ENCODE measurements at places on chromosomes 1 and 21. TPM values are rescaled to one million over a fixed set of nuclear protein-coding genes. Genes with fewer than 3 reads are reported as not detected.
A peak's percentile ranks its signal among the peaks of the same experiment; 100 is the strongest.

The AADACL3 gene
- total RNA-seq, result not detected

The PCBP3 gene
- total RNA-seq, result 24.1 TPM

The KRTAP19-8 gene
- not detected for total RNA-seq

GRCh38 chr1:172926070-172926469, 124.7 kb downstream of the TNFSF18 start:
- no peak overlapping the region for H3K27ac ChIP-seq
- H3K4me1 ChIP-seq, result no peaks in the 10 kb centered on the region
- H3K36me3 ChIP-seq, result no peaks in the 10 kb centered on the region
- H3K27me3 ChIP-seq, result no peaks in the 10 kb centered on the region
- DNase-seq, result no peak
- H3K4me3 ChIP-seq, result no peak overlapping the region

DNA sequence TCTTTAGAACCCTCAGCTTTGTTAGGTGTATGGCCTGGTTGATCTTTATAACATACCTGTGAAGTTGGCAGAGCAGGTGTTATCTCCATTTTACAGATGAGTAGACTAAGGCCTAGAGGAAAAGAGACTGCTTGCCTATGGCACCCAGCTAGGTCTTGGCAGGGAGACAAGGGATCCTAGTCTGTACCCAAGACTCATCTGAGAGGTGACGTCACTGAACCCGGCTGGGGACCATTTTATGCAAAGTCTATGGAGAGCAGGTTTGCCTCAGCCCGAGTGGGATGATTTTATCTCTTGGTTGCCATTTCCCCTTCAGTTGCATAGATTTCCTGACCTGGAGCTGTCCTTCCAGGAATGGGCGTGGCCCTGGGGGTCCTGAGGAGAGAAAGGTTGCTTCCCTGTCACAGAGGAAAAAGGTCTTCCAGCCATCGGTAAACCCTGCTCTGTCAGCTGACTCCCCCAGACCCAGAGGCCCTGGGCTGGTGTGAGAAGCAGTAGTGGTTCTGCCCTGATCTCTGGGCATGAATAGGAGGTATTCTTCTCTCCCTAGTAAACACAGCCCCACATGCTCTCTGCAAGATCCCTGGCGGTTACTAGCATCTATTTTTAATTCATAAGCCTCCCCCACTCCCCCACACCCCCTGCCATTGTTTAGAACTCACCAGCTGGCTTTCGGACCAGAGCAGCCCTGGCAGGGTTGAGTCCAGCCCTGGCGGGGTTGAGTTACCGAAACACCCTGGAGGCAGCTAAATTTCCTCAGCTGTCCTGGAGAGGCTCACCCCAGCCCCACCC, 19.6 kb downstream of the TMCC2 start:
- DNase-seq, result no peak
- peak overlapping the region; percentile 5 for H3K4me3 ChIP-seq
- H3K27me3 ChIP-seq, result no peaks in the 10 kb centered on the region
- no peak overlapping the region for H3K27ac ChIP-seq

- H3K4me3 ChIP-seq, result no peak overlapping the region
- H3K4me1 ChIP-seq, result peaks cover 24% of the 10 kb centered on the region
- DNase-seq, result no peak
Observed at GRCh38 chr1:92995441-92996430, 34.5 kb upstream of the DIPK1A start.

DNA sequence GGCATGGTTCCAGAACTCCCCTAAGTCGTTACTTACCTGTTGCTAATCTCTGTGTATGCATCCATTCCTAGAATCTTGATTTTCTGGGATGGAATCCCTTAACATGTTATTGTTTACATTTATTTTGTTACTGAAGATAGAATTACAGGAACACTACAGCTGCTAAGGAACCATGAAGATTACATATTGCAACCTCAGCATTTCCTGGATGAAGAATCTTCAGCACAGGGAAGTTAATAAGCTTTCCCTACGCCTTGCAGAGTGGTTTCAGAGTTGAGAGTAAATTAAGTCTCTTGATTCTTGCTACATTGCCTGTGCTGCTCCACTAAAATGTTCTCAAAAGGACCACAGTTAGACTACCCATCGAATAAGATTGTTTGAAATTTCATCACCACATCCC, 31.4 kb upstream of the GBP6 start:
- no peak overlapping the region for H3K27ac ChIP-seq
- no peaks in the 10 kb centered on the region for H3K27me3 ChIP-seq
- H3K36me3 ChIP-seq, result peaks cover 3% of the 10 kb centered on the region
- H3K4me1 ChIP-seq, result no peaks in the 10 kb centered on the region

GRCh38 chr1:114295321-114295720, 141.7 kb upstream of the SYT6 start:
- no peak for DNase-seq
- H3K27me3 ChIP-seq, result no peaks in the 10 kb centered on the region
- no peak overlapping the region for H3K27ac ChIP-seq
- no peak overlapping the region for H3K4me3 ChIP-seq
- H3K4me1 ChIP-seq, result no peaks in the 10 kb centered on the region
- H3K36me3 ChIP-seq, result no peaks in the 10 kb centered on the region

Data from activated T-cell treated with anti-CD3 and anti-CD28 coated beads, Interleukin-2, amount 50 U/mL, for 72 hours (primary cell).